ENCODE measurements at places on chromosomes 3 and 15.

DNA sequence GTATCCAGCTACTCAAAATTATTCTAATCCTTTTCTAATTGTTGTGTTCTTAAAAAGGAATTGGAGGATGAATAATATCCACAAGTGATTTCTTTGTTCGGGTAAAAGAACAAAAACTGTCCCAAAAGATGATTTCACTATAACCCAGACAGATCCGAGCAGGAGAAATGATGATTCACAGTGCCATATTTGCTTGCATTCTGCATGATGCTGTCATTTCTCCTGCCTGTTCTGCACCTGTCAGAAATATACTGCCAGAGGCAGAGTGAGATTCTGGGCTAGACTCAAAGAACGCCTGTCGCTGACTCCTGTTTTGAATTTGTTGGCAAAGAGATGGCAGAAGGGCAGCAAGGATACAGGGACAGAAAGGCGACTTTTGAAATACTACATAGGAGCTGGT lies 34.7 kb upstream of the SLC24A5 start:
- no peak for DNase-seq

DNA sequence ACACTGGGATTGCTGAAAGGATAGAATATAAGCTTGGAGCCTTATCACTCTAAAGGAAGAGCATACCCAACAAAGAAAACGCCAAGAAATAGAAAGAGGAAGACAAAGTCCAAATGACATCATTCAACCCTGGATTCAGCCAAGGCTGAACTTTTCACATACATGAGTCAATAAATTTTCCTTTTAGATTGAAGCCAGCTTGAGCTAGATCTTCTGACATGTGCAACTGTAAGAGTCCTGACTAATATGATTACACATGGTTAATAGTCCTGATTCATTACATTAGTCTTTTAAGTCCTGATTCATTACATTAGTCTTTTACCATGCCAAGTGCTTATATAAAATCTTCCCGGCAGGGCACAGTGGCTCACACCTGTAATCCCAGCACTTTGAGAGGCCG lies 13.6 kb upstream of the DENND6A start:
- DNase-seq = no peak

DNA sequence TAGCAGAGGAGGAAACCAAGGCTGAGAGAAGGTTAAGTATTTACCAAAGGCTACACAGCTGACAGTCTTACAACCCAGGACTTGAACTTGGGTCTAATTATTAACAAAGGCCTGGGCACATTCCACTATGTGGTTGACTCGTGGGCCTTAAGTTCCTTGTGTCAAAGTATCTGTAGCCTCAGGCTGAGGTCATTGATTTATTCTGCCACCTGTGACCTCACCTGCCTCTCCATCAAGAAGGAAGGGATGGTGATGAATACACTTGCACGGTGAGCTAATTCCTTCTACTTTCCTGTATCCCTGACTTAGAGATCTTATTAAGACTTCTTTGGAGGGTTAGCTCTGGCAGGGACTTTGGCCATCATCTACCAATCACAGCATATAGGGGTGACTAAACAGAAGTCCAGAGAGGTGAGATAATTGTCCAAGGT lies 19.9 kb upstream of the LRRC58 start:
- no peak for DNase-seq

DNA sequence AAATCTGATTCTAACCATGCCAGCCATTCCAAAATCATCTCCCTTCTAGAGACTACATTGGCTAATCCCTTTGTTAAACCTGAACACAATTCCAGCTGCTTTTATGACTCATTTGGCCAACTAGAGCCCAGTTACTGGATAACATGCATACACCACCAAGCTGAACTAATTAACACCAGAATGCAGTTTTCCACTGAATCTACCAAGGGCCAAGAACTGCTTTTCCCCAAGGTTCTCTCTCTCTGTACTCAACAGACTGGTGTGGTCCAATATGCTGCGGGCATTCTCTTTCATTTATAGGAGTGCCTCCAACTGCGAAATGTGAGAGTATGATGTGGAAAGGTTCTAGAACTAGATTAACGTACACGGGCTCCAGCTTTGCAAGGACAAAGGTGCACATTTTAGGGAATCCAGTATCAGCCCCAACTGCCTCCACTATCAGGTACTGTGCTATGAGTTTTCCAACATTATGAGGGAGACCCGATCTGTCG lies 1.5 kb downstream of the CHSY1 start:
- DNase-seq = no peak

- DNase-seq = no peak
These were observed 20.8 kb upstream of the SLC7A14 start for GRCh38 chr3:170606675-170607074.

- no peak for DNase-seq
These were observed 139.8 kb downstream of the WDR76 start for GRCh38 chr15:43966646-43967045.

DNA sequence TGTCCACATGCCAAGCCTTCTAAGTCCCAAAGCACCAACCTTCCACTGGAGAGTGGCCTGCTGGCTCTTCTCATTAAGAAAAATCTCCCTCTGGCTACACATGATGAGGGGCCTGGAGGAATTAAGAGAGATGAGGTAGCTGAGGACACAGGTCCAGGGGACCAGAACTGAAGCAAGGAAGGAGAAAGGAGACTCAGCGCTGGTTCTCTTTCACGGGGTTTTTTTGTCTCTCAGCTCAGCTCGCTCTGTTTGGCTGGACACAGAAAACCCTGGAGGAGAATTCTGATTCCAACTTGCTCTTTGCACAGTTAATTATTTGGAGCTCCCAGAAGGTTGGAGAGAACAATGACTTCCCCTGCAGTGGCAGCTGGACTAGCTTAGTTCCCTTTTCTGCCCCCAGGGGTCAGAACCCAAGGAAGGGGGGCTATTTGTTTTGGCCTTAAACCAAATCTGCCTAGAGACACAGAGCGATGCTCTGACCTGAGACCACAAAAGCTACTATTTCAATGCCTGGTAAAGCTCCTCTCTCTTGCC lies 507.6 kb downstream of the FHIT start:
- no peak for DNase-seq

- no peak for DNase-seq
These were observed 9.5 kb downstream of the SEC22C start for GRCh38 chr3:42572278-42572677.

GRCh38 chr3:147410526-147411237 lies 1.5 kb downstream of the ZIC1 start:
- peak; percentile 34 for DNase-seq

- DNase-seq = no peak
These were observed 25.9 kb upstream of the GRIP2 start for GRCh38 chr3:14565868-14566588.

DNA sequence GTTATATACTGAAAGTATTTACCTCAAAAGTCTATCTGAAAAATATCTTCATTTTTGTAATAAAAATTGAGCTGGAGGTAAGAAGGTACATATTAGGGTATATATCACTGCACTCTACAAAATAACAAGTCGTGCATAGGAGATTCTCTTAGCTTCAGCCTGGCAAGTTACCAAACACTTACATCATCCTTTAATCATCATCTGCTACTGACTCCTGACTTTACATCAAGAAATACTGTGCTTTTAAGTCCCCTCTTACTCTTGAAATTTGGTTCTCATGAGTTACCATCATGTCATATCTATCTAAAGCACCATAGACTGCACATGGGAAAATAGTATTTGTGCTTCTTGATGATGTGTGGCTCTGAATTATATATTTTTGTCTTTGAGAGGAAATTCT lies 50.8 kb downstream of the LYSMD4 start:
- no peak for DNase-seq

- DNase-seq = no peak
These were observed 37.8 kb downstream of the ADGRG7 start for GRCh38 chr3:100647171-100647570.

DNA sequence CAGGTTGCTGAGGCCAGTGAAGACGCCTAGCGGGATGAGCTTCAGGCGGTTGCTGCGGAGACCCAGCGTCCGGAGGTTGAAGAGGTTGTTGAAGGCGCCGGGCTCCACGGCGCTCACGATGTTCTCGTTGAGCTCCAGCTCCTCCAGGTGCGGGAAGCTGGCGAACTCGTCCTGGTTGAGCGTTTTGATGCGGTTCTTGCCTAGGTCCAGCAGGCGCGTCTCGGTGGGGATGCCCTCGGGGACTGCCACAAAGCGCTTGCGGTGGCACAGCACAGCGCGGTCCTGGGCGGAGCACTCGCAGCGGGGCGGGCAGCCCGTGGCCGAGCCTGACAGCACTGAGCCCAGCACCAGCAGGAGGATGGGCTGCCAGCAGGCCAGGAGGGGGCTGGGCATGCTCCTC lies 17.2 kb downstream of the LINGO1 start:
- DNase-seq = no peak

GRCh38 chr15:60408463-60408981 lies 10.7 kb upstream of the ANXA2 start:
- no peak for DNase-seq

DNA sequence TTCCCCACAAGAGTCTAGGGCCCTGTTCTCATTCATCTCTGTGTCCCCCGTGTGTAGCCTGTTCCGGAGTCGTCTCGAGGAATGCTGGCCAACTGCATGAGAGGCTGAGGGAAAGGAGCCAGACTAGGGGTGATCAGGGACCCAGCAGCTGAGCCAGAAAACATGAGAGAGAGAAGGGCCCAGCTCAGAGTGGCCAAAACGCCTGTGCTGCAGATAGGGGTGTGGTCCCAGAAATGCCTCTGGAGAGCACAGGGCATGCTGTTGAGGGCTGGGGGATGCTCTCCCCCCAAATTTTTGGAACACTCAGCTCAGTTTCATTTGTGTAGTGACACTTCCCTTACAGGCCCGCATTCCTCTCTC lies 14.1 kb downstream of the CYP1A2 start:
- DNase-seq = no peak

GRCh38 chr15:78249131-78249530 lies 14.8 kb upstream of the ACSBG1 start:
- no peak for DNase-seq

GRCh38 chr15:62869116-62869515 lies 173.4 kb upstream of the TPM1 start:
- no peak for DNase-seq

DNA sequence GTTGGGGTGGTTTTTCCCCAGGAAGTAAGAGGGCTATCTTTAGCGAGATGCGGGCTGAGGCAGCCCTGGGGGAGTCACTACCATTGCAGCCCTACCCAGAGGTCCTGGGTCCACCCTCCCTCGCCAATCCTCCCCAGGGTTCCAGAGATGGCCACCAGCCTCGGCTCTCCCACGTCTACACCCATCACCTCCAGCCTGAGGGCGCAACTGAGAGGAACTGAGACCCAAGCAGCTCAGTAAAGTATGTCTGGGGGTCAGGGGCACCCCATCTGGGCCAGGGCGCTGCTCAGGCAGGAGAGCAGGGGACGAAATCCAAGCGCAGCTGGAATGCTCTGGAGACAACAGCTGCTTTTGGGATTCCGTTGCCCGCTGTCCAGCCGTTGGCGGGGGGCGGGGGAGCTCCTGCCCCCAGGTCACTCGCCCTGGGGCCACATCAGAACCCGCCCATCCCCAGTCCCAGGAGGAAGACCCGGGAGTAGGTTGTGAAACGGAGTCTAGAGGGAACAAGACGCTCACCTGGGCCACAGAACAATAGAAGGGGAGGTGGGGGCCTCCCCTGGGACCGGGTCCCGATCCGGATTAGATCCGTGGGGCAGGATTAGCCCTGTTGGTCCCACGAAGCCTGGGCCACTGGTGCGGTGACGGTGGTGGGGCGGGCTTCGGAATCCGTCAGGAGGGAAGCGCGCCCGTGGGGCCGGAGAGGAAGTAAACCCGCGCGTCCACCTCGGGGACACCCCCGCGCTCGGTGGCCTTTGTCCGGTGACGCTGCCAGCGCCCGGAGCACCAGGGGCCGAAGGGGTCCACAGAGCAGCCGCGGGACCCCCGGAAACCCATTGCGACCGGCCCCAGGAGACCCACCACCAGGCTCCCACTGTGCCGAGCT lies 1.4 kb upstream of the NDUFAF3 start:
- DNase-seq = no peak

- no peak for DNase-seq
These were observed 74.5 kb downstream of the TMEM108 start for GRCh38 chr3:133112666-133113065.

- no peak for DNase-seq
These were observed 93.7 kb downstream of the DLG1 start for GRCh38 chr3:197204736-197205135.

All from CD4-positive, CD25-positive, alpha-beta regulatory T cell (primary cell).